WTC11 (cell line): ENCODE measurements at places on chromosomes 16 and 17.

- peak; percentile 72 for DNase-seq
Measured at GRCh38 chr17:77266891-77267341, 126.1 kb downstream of the SEC14L1 start.

- no peak for DNase-seq
Measured at GRCh38 chr16:17770104-17770503, 299.3 kb upstream of the XYLT1 start.

DNA sequence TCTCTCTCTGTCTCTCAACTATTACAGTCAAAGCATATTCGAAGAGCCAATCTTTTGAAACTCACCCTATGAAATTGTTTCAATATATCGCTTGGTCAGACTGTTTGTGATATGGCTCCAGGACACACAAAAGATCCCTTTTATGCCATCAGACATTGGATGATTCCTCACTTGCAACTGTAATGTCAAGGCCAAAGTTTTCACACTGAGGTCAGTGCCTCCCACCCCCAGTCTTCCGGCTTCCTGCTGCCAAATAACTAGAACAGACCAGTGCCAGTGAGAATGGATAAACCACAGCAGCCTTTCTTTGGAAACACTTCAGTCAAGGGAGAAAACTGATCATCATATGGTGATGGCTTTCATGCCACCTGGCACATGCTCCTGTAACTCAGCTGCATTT lies 321.9 kb upstream of the ZFHX3 start:
- DNase-seq = no peak

DNA sequence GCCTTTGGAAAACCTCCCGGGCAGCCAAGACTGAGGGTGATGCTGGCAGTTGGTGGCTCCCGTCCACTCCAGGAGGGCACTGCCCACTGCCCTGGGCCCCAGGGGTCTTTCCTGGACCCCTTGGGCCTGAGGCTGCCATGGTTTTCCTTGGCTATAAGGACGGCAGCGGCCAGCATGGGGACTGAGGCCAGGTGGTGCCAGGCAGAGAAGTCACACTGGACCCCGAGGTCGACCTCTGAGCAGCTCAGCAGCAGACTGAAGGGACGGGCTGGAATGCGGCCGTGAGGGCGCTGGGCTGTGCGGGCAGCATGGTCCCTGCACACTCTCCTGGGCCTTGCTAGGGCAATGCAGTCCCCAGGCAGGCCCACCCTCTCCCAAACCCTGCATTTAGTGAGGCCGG lies 55.6 kb upstream of the GNG13 start:
- DNase-seq = no peak

GRCh38 chr16:55542459-55543082 lies 23.9 kb upstream of the CAPNS2 start:
- DNase-seq = no peak

DNA sequence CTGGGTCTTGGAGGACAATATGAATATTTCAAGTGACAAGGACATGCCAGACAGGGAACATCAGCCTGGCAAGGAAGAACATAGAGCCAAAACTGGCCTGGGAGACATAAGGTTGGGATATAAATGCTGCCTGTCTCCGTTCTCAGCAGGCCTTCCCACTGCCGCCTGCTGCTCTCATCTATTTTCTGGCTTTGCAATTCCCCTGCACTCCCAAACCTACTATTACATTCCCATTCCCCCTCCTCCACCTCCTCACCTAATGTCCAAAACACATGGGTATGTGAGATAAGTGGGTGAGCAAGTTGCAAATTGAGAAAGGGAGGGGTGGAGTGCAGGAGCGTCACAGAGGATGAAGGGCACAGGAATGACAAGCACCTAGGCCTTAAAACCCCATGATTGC lies 244.3 kb upstream of the CDH8 start:
- DNase-seq = no peak

- DNase-seq = peak; percentile 95
Measured at GRCh38 chr17:76540381-76541300, 797 bp downstream of the PRCD start.

DNA sequence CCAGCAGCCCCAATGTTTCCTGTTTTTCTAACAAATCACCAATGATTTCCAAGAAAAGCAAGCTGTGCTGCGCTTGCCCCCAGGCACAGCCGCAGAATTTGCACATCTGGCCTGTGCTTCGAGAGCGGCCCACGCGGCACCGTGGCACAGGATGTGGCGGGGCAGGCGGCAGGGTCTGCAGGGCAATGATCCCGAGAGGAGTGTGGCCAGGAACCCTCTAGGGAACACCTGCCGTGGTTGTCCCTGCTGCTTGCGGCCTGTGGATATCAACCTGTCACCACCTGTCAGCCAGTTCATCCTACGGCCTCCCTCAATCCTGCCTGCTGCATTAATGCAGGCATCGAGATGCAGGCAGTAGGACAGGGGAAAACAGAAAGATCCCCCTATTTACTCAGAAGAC lies 24.0 kb downstream of the PIK3R5 start:
- no peak for DNase-seq

DNA sequence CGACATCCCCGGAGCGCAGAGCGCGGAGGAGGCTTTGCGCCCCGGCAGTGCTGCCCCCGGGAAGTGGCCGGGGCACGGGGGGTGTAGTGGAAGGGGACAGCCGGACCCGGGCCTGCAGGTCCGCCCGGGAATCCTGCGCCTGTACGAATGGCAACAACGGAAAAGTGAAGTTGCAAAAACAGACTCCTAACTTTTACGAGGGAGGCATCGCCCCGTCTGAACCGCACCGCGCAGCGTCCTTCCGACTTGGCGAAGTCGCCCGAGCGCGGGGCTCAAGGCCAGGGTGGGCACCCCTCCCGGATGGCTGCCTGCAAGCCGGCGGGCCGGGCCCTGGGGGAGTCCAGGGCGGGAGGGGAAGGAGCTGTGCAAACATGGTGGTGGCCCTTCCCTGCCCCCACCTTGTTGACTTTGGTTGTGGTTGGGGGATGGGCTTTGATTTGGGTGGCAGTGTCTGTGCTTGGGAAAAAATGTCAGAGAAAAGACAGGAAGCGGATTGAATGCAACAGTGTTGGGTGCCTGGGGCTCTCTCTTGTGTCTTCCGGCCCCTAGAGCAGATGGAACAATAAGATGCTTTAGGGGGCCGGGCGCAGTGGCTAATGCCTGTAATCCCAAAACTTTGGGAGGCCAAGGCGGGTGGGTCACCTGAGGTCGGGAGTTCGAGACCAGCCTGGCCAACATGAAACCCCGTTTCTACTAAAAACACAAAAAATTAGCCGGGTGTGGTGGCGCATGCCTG lies 675 bp downstream of the RNF213 start:
- peak; percentile 79 for DNase-seq

- DNase-seq = peak; percentile 60
Measured at GRCh38 chr17:8060274-8060673, 21.4 kb downstream of the ALOX15B start.

- no peak for DNase-seq
Measured at GRCh38 chr17:16973760-16974540, 2.0 kb upstream of the TNFRSF13B start.

GRCh38 chr17:9020096-9020823 lies 1.1 kb upstream of the NTN1 start:
- no peak for DNase-seq
